ENCODE measurements at places on chromosomes 13 and 19.

DNA sequence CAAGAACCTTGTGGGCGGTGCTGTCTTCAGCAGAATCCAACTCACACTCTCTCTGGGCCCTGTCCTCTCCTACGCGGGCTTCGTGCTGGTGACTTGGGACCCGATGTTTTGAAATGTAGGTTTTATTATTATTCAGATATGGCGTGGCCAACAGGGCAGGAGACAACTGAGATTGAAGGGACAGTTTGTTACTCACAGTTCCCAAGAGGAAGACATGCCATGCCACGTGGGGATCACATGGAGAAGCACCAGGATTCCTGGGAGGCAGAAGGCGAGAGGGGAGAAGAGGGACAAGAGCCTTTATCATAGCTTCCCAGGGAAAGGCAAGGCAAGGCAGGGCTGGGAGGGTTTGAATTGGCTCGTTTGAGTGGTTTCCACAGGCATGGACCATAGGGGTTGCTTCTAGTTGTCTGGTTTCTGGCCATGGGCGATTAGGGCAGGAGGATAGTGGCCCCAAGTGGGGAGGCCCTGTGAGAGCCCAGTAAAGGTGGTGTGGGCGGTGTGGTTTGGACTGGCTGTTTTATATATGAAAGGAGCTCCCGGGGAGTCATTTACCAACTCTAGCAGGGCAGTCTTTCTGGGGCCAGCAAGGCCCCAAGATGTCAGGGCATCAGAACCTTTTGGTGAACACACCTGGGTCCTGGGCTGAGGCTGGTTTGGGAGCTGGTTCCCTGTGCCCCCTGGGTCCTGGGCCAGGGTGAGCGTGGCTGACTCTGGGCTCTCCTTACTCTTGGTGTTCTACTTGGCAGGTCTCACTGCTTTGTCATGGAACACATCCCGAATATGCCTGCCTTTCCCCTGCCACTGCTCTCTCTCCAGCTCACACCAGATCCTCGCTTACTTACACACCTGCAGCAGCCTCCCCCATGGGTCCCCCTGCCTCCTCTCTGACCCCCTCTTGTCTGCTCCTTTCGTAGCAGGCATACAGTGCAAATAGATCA is 94.0 kb upstream of the ZNF536 start:
- no peak for DNase-seq

DNA sequence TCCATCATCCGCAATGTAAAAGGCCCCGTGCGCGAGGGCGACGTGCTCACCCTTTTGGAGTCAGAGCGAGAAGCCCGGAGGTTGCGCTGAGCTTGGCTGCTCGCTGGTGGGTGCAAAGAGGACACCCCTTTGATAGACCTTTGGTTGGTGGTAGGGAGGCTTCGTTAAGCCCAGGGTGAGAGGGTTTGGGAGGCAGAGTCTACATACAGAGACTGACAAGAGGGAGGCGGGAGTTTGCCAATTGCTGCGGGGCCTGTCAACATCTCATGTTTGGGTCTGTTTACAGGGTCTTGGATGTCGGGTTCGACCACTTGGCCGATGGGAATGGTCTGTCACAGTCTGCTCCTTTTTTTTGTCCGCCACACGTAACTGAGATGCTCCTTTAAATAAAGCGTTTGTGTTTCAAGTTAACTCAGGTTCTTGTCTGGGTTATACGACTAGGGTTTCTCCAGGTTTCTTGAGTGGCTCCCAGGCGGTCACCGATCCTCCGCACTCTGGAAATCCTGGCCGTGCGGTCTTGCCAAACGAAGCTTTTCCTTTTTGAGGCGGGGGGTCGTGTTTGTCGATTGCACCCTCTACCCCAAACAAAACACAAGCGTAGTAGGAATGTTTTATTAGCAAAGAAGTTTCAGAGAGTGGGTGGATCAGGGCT is 816 bp downstream of the RPS28 start:
- DNase-seq, result no peak

DNA sequence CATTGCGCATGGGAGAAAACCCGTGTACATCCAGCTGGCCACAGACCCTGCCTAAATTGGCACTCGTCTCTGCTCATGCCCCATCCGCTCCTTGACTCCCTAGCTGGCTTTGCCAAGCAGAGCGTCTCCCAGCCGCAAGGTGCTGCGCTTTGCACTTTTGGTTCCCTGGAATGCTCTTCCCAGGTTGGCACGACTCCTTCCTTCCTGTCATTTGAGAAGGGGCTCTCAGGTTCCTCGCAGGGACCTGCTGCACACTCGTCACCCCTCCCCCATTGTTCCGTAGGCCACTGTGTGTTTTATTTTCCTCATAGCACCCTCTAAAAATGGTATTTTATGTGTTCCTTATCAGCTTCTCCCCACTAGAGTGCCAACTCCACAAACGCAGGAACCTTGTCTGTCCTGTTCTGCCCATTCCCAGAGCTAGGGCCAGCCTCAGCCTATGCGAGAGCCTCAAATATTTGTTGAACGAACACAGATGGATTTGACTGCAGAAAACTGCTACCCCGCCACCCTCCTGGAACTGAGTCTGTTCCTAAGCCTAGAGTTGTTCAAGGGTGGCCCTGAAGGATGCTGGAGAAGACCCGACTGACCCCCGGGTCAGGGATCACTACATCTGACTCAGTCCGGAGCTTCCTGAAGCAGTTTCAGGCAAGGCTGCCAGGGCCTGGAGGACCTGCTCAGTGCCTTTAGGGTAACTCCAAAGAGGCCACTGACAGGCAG is 8.4 kb upstream of the CEBPA start:
- DNase-seq, result no peak

GRCh38 chr13:60756306-60756705 is 359.3 kb downstream of the TDRD3 start:
- DNase-seq, result no peak

- DNase-seq, result no peak
Observed at GRCh38 chr13:97761796-97762540, 191.5 kb upstream of the IPO5 start.

DNA sequence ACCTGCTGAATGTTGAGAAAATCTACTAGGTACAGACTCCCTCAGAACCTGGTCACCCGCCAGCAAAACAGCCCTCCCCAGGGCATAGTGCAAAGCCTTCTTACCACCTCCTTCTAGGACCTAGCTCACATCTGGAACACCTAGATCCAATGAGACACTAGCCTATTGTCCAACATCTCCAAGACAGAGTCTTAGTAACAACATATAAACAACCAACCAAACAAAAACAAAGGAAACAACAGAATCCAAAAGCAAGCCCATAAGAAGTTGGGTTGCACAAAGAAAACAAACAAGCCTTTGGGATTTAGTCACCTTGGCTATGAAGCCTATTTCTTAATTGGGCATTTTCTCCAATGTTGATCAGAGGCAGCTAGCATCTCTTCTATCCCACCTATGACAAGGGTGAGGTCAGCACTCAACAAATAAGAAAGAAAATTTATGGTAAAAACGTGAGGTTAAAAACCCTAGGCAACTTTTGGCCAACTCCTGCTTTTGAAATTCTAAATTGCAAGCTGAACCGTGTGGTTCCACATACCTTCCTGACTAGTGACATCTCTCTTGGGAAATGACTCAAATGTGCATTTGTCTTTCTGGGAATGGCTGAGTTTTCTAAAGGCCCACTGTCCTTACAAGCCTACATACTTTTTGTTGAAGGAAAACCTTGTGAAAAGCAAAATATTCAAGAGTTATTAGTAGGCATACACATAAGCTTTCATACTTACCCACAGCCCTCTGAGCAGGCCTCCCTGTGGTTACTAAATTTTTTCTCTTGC is 66.7 kb downstream of the FAM216B start:
- DNase-seq, result no peak

GRCh38 chr13:25819856-25820530 is 231.8 kb downstream of the SHISA2 start:
- no peak for DNase-seq

DNA sequence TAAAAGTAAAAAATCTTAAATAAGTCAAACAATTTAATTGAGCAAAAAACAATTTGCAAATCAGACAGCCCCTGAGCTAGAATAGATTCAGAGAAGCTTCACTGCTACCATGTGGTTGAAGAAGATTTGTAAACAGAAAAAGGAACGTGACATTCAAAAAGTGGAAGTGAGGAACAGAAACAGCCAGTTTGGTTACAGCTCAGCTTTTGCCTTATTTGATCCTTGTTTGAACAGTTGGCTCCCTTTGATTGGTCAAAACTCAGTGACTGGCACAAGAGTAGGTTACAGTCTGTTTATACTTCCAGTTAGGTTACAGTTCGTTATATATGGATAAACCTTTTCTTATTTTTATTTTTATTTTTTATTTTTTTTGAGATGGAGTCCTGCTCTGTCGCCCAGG is 5.8 kb downstream of the ZNF221 start:
- DNase-seq, result no peak

GRCh38 chr13:112885782-112886268 is 83.2 kb upstream of the MCF2L start:
- DNase-seq, result peak; percentile 51

DNA sequence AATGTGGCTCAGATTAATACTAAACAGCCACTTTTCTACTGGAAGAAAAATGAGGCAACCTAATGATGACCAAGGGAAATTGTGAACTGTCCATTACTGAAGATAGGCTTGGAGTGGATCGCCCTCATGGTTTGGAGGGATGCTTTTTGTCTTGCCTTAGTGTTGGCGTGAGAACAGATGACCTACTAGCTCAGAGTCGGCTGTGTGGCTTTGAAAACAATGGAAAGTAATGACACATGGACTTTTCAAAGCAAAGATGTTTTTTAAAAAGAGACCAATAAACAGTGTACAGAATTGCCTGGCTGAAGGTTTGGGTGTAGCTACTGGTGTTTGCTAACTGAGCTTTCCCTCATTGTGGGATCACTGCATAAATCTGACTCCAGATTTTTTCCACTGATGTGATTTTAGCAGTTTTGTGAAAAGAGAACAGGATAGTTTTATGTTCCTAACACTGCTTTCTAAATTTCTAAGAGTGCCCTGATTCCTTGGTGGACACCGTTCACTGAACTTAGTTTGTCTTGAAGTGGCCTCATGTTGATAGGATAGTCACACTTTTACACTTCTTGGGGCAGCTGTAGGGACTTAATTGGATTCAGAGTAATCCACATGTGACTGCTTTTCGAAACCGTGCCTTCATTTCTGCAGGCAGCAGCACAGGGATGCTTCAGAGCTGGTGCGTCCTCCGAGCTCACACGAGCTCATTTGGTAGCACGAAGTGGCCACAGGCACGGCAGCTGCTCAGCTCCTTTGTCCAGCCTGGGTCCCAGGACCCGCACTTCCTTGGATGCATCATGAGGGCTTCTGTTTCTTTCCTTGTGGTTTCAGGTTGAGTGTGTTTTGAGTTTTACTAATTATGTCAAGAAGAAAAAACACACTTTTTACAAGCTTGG is 4.3 kb downstream of the CEBPG start:
- DNase-seq, result no peak

DNA sequence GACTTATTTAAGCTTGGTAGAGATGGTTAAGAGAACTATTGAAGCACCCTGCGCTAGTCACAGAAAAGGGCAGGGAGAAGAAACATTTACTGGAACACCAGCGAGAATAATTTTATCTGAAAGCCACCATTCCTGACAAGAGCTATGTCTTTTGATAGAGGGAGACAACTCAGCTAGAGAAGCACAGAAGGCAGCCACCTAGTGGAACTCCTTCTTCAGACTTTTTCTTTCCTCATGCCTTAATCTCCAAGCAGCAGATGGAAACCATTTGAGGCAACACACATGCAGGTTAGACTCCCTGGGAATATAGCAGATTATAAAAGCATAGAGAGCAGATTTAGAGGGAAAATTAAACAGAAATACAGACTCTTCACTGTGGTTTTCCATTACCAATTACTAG is 813.4 kb downstream of the SLITRK6 start:
- DNase-seq, result no peak

GRCh38 chr13:88461272-88462009 is 790.3 kb downstream of the SLITRK5 start:
- DNase-seq, result no peak

- DNase-seq, result no peak
Observed at GRCh38 chr13:40439928-40440327, 226.5 kb downstream of the FOXO1 start.

- no peak for DNase-seq
Observed at GRCh38 chr13:21297447-21297846, 121.0 kb downstream of the MRPL57 start.

DNA sequence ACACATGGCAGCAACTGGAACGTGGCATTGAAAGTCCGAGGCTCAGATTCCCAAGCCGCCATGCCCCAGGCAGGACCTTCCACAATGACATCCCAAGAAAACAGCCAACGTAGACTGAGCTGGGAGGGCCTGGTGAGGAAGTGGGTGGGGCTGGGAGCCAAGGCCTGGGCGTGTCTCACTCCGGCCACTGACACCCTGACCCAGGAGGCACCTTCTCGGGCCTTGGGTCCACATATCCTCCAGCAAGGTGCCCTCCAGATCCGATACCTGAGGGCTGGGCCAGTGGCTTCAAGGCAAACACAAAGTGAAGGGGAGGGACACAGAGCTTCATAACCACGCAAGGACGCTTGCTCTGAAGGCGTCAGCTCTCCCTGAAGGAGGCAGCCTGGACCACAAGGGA is 43.0 kb downstream of the RAB20 start:
- DNase-seq, result no peak

DNA sequence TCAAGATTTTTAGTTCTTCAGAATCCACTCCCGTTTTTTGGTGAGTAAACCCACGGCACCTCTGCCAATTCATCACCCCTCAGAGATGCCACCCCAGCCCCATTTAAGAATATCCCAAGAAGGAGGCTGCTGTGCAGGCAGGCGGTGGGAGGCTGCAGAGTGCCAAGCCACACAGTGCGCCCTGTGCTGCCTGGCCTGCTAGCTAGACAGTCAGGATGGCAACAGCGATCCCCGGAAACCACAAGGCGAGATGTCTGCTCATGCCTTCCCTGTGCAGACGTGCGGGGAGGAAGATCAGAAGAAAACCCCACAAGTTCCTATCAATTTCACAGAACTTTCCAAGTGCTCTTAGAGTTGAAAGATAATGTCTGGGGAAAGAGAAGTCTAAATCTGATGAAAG is 64.8 kb upstream of the GPR183 start:
- no peak for DNase-seq

- DNase-seq, result peak; percentile 86
Observed at GRCh38 chr19:16070366-16070990, 5.8 kb upstream of the TPM4 start.

DNA sequence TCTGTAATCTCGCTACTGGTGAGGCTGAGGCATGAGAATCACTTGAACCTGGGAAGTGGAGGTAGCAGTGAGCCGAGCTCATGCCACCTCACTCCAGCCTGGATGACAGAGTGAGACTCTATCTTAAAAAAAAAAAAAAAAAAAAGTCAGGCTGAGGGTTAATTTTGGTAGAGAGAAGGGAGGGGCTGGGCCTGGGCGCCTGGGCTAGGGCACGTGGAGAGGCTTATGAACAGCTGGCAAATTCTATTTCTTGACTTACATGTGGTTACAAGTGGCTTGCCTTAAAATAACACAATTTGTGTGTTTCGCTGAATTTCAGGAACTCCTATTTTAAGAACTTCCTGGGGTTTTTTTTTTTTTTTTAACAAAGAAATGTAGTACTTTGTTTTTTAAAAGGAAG is 47.6 kb upstream of the MAP3K10 start:
- peak; percentile 48 for DNase-seq

Data from GM20000 (cell line).